ENCODE measurements at places on chromosomes 16 and 17.

DNA sequence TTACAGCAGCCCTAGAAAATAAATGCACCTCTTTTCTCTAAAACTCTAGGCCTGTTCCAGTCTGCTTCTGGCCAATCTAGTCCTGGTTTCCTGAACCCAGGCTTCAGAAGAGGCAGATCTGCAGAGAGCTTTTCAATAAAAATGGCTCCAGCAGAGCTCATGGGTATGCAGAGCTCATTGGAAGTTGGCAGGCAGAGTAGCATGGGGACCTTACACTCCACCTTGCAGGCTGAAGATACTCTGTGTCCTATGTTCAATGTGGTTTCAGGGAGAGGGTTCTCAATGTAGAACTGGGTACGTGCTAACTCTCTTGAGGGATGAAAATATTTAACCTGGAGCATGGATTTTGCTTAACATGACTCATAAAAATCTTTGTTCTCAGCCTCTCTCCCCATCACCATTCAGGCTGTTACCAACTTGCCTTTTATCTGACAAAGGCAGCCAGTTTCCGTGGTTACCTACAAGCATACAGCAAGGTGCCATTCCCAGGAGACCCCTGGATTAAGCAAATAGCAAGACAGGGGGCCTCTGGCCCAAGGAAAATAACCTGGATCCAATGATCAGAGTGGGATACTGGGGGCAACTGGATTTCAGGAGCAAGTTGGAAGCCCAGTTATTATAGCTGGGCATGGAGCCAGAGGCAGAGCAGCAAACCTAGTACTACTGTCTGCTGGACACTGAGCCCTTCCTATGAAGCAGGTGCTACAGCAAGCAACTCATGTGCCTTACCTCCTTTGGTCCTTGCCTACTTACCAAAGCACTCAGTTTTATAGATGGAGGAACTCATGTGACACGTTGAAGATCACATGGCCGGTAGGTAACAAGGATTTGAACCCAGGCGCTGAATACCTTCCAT, 98.2 kb upstream of the DHX40 start:
- no peak for DNase-seq

- no peak for DNase-seq
Measured at GRCh38 chr17:77869665-77870132, 88.8 kb upstream of the TNRC6C start.

DNA sequence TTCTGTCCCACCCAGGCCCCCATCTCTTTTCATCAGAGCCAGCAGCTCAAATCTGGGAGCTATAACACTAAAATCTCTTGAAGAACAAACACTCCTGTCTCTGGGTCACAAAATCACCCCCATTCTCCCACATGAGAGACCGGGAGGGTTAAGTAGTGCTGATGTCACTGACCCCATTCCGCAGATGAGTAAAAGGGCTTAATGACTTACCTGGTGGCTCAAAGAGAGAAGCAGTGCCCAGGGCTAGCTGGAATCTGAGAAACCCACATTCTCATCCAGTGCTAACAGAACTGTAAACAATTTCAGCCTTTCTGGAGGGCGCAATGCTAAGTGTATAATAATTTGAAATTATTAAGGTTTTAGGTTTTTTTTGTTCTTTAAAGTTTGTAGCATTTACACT, 26.3 kb upstream of the LHX1 start:
- no peak for DNase-seq

- DNase-seq = no peak
Measured at GRCh38 chr17:14331982-14332298, 31.1 kb downstream of the HS3ST3B1 start.

Measured in hindlimb muscle (tissue), 1 donor.